Astrocyte (in vitro differentiated cells and primary cell): ENCODE measurements at places on chromosomes 1 and 21. TPM values are rescaled to one million over a fixed set of nuclear protein-coding genes. Genes with fewer than 3 reads are reported as not detected.

DNA sequence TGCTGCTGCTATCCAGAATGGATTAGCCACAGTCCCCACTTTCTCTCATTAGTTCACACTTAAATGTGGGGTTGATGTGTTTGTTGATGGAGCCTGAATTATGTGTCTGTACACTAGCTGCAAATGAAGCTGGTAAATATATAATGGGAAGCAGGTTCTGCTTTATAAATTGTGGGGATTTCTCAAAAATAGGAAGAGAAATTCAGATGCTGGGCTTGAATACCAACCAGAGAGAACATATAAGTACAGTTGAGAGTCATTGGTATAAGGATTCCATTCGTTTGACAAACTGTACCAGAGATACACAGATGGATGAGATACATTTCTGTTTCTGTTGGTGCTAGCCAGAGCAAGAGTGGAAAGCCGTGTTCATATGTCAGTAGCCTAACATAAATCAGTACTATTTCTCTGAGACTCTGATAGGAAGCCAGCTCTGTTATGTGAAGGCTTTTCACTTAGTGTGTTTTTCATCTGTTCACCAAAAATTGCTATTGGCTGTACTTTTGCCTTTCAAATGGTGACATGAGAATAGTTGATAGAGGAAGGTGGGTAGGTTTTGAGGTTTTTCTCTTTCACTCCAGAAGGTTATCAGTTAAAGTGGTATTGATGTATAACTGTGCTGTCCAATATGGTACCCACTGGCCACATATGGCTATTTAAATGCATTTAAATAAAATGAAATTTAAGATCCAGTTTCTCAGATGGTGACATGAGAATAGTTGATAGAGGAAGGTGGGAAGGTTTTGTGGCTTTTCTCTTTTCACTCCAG lies 15.6 kb downstream of the SMG7 start:
- no peak for DNase-seq

GRCh38 chr1:80533093-80533492 lies 1267.6 kb upstream of the ADGRL2 start:
- no peak for DNase-seq

GRCh38 chr1:165179306-165179705 lies 177.2 kb downstream of the LMX1A start:
- DNase-seq: no peak

GRCh38 chr1:230127105-230128054 lies 60.3 kb downstream of the GALNT2 start:
- DNase-seq: no peak

The TTC39A gene
- total RNA-seq: 0.67 and 1.4 TPM in 2 replicates

GRCh38 chr1:77438236-77438913 lies 156.6 kb downstream of the AK5 start:
- peak; percentile 78 for DNase-seq

GRCh38 chr1:232218955-232219865 lies 410.7 kb downstream of the SIPA1L2 start:
- no peak for DNase-seq

The CYYR1 gene
- total RNA-seq: 3.3 and 4.7 TPM in 2 replicates

GRCh38 chr21:34808569-34809204 lies 139.9 kb downstream of the CLIC6 start:
- peak; percentile 93 for DNase-seq

The NTRK1 gene
- total RNA-seq: 0.10 and 0.27 TPM in 2 replicates

- peak; percentile 53 for DNase-seq
Observed at GRCh38 chr1:19606817-19607642, 37.1 kb upstream of the NBL1 start.

DNA sequence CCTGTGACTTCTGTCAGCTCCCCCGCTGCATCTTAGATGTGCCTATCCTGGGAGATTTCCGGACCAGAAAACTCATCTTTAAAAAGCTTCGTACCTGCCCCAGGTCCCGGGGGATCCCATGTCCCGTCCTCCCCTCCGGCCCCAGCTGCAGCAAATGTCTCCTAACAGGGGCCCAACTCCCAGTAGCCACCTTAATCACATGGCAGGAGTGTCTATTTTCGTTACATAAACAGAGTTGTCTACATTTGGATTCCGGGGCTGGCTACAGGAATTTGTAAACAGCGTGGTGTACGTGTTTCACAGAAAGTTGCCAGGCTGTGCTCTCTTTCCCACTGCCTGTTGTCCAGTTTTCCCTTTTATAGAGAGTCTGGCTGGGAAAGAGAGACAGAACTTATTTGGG lies 17.9 kb upstream of the KCNE2 start:
- DNase-seq: no peak

- DNase-seq: peak; percentile 29
Observed at GRCh38 chr1:176880955-176881595, 283.4 kb downstream of the ASTN1 start.

DNA sequence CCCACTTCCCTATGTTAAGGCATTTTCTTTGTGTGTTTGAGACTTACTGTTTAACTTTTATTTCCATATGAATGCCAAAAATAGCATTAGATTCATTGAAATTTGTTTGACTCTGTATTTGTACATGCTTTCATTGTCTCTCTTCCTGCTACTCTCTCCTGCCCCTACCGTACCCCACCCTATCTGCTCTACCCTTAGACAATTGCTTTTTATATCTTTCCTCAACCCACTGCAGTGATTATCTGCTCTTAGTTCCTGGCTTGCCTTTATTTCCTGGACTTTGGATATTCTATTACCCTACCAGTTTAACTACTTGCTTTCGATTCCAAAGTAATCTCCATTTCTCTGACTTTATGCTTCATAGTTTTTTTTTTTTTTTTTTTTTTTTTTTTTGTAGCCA lies 10.5 kb downstream of the RAVER2 start:
- no peak for DNase-seq

DNA sequence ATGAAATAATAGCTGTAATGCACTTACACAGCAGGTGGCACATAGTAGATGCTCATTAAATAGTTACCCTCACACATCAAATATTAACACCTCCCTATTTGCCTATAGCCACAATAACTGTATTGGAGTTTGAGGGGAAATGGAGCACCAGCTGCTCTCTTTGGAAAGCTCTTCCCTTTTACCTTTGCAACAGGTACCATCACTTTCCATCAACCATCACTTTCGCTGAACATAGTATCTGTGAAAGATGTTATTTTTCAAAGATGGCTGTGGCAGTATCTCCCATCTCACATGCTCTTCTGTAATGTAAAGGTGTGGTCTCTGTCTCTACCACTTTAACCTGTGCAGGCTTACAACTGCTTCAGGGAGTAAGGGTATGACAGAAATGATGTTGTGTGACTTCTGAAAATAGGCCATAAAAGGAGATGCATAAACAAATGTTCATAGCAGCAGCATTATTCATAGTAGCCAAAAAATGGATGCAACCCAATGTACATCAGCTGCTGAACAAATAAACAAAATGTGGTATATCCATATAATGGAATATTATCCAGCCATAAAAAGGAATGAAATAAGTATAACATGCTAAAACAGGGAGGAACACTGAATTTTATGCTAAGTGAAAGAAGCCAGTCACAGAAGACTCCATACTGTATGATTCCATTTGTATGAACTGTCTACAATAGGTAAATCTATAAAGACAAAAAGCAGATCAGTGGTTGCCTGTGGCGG lies 288.3 kb downstream of the AKT3 start:
- no peak for DNase-seq

The NCMAP gene
- total RNA-seq: not detected in 2 replicates

The CFAP74 gene
- not detected in 2 replicates for total RNA-seq

The SPRR2D gene
- 0.57 TPM in 1 of 2 replicates, not detected in the other for total RNA-seq

The TMEM269 gene
- 0.07 and 0.09 TPM in 2 replicates for total RNA-seq

DNA sequence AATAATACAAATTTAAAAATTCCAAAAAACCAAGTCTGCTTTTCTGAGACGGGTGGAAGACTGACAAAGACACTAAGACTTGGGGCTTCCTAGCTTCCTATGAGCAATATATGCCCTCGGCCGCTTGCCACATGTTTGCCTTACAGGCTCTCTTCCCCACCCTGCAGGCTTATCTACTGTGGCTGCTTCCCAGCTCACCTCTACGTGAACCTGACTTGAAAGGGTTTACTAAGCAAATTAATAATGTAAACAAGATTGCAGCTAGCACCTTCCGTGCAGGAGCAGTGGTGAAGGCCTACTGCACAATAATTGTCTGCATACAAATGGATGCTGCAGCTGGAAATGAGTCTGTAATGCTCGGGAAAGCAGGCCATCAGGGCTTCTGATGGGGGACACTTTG lies 152.9 kb upstream of the DAB1 start:
- DNase-seq: no peak

DNA sequence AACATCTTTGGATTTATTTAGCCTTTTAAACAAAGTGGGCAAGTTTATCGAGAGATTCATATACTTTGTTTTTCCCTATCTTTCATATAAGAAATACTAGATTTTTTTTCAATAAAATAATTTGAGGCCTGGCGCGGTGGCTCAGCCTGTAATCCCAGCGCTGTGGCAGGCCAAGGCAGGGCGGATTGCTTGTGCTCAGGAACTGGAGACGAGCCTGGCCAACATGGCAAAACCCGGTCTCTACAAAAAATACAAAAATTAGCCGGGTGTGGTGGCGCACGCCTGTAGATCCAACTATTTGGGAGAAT lies 1.6 kb upstream of the CDC14A start:
- DNase-seq: no peak

DNA sequence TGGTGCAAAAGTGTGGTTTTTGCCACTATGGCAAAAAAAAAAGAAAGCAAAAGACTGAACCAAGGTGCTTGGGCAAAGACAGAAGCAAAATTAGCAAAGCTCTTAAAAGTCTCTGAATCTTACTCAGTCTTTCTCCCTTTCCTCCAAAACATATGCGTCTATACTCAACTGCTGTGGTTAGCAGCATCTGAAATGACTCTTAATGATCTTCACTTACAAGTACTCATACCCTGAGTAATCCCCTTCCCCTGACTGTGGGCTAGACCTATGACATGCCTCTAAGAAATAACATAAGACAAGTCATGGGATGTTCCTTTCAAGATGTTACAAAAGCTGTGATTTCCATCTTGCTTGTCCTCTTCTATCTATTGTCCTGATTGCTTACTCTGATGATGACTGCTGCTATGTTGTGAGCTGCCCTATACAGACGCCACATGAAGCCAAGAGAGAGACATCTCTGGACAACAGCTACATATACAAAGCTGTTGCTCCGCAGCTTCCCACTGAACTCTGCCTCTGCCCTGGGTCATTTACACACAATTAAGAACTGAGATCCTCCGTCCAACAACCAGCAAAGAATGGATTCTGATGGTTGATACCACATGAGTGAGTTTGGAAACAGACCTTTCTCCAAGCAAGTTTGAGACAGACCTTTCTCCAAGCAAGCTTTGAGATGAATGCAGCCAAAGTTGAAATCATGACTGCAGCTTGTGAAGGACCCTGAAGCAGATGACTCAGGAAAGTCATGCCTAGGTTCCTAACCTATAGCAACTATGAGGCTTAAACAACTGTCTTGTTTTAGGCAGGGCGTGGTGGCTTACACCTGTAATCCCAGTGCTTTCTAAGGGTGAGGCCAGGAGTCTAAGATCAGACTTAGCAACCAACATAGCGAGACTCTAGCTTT lies 55.2 kb downstream of the PUM1 start:
- DNase-seq: peak; percentile 91

The SLC9A1 gene
- 49.3 and 55.0 TPM in 2 replicates for total RNA-seq

DNA sequence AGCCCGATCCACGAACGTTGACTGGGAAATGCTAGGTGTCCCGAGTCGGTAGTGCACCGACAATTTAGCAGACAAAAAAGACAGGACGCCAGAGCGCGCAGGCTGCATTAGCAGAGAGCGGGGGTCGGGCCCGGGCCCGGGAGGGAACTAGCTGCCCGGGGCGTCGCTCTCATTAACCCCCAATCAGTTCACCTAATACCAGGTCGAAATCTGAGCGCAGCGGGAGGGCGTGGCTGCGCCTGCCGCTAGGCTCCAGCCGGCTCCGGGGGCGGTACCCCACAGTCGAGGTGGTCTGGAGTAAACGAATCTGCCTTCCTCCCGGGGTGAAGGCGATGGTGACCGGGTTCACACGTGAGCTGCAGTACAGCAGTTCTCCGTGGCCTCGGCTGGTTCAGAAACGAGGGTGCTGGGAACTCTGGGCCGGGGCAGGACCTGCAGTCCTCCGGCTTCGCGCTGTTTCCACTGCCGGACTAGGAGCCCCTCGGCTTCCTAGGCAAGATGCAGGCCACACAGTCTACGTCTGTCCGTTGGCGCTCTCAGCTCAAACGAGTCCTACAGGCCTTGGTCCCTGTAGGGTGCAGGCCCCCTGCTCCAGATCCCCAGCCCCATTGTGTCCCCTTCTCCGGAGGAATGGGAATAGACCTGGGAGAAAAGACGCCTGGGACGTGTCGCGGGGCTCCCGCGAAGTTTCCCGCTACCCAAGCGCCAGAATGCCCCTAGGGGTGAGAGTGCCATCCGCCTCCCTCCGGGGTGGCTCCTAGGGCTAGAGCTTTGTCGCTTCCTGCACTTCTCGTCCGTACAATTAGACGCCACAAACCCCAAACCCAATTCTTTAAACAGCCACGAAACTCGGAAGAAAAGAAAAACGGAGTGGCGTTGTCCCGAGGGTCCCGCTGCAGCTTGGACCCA lies 2.0 kb downstream of the GFI1 start:
- DNase-seq: no peak

The CDK18 gene
- 15.7 and 17.8 TPM in 2 replicates for total RNA-seq

The NCF2 gene
- 4.3 and 4.9 TPM in 2 replicates for total RNA-seq

The KHDRBS1 gene
- 126 and 139 TPM in 2 replicates for total RNA-seq

DNA sequence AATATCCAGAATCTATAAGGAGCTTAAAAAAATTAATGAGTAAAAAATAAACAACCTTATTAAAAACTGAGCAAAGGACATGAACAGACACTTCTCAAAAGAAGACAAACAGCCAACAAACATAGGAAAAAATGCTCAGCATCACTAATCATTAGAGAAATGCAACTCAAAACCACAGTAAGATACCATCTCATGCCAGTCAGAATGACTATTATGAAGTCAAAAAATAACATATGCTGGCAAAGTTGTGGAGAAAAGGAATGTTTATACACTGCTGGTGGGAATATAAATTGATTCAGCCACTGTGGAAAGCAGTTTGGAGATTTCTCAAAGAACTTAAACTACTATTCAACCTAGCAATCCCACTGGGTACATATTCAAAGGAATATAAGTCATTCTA lies 25.3 kb downstream of the PIGK start:
- no peak for DNase-seq

The COL6A1 gene
- total RNA-seq: 131 and 173 TPM in 2 replicates

- no peak for DNase-seq
Observed at GRCh38 chr1:21608798-21609197, 60.4 kb downstream of the RAP1GAP start.

DNA sequence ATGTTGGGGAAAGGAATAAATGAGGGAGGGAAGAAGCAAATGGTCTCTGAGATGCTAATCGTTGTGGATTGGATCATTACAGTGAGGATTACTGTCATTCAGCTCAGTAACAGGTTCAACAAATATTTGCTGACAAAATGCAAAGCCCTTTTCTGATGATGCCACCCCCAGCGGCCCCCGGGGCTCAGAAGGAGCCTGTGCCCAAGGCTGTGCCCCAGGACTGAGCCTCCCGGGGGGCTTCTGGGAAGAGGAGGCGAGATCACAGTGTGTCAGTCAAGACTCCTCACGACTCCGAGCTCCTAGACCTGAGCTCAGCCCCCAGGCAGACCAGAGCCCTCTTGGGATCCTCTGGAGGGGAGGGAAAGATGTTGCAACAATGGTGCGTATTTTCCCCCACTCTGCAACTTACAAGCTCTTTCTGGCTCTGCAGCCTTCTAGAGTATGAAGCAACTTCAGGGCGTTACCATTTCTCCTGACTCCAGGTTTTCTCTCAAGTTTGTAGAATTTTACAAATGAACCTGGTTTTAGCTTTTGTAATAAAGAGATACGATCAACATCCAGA lies 20.8 kb downstream of the EPHA8 start:
- DNase-seq: no peak

- DNase-seq: peak; percentile 26
Observed at GRCh38 chr1:53188099-53188498, 8.5 kb upstream of the CPT2 start.

The LHX8 gene
- total RNA-seq: 0.48 and 0.52 TPM in 2 replicates
